CD4-positive, alpha-beta T cell treated with Interleukin-1 beta for 1 hour (primary cell): ENCODE measurements at places on chromosomes 7 and 10.

DNA sequence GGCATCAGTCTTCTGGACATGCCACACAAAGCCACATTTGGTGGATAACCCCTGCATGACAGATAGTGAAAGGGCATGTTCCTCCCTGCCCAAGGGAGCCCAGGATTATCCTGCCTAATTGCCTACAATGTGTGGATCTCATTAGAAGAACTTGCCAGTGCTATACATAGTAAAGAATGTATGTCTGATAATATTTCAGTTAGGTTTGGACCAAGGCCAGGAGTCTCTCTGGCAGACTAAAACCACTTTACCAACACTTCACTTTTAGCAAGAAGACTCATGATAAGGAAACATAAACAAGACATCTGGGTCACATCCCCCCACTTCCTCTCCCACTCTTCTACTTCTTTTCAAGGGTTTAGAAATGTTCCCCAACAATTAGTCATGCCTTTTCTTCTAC lies 196.7 kb downstream of the MTERF1 start:
- no peak for DNase-seq

- DNase-seq = no peak
Measured at GRCh38 chr7:39697483-39697882, 74.1 kb downstream of the RALA start.

DNA sequence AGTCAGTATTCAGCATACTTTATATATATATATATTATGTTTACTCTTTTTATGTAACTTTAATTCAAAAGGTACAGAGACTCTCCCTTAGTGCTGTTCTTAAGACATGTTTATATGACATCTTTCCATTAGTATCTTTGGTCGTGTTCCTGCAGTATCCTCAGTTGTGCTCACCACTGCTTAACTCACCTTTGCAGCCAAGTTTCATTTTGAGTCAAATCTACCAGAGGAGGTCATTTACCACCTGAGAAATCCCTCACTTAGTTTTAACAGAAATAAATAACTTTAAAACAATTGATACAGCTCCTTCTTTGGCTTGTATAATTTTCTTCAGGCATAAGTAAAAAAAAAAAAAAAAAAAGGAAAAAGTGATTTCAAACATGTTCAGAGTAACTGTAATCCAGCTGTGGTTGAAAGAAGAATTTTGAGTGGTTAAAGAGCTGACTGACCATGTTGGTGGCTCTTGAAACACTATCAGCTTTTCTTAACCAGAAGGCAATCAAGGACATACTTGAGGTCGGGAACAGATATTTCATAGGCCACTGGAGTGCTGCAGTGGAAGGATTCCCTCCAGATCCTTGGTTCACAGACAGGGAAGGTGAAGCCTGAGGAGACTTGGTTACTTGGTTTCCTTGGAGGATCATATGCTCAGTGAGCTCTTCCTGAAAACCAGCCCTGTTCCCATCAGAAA lies 116.8 kb downstream of the AUTS2 start:
- no peak for DNase-seq

DNA sequence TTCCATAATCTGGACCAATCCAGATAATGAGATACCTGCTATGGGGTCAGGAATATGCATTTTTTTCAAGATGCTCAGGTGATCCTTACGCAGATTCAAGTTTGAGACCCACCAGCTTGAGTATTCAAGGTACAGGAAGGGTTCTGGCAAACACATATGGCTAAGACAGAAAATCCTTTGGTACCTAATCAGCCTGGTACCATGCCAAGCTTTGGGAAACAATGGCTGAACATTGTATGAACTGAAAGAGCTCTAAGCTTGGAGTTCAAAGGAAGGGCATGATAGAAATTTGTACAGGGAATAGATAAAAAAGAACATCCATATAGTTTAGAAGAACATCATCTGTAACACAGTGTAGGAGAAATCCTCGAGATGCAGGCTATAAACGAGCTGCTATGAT lies 382.7 kb downstream of the THSD7A start:
- no peak for DNase-seq

DNA sequence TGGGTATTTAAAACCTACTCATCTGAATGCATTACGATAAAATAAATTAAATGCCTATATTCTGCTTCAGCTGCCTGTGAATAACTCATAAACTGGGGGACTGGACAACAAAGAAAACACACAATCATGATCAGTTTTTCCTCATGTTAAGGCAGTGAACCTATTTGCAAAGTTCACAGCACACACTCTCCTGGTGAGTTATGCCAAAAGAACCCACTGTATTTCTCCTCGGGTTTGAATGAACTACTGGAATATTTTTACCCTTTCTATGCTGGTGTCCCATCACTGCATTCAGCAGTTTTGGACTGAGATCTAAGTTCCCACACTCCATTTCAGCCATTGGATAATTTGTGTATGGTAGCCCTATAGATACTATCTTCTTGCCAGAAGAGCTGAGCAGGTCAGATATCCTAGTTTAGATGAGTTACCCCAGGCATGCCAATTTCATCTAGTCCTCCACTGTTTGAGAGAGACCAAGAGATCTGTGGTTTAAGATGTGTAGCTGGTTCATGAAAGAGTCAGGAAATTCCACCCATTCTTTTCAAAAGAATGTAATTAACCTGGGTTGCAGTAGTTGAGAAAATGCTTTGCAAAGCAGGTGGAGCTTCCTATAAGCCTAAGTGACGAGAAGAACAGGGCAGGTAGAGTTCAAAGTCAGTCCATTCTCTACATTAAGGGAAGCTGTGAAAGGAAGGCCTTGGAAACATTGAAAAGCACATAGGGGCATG lies 101.7 kb downstream of the PLXDC2 start:
- no peak for DNase-seq

GRCh38 chr10:13857451-13857850 lies 270.7 kb downstream of the PRPF18 start:
- DNase-seq = no peak

DNA sequence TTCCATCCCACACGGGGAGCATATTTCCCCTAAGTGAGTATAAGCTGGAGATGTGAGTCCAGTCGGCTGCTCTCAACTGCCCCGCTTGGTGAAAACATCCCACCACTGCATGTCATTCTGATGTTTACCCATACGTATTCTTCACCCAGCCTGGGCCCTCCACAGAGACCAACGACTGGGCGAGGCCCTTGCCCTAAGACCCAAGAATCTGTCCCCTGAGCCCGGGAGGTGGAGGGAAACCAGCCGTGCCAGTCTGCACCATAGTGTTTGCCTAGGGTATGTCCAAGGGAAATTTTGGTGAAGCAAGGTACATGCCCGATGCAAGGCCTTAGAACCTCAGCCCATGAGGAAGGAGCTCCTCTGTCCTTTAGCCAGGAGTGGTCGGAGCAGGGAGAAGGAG lies 67.9 kb downstream of the RGS10 start:
- no peak for DNase-seq
